Stimulated activated CD8-positive, alpha-beta memory T cell treated with anti-CD3 and anti-CD28 coated beads, Interleukin-4, amount 100 ng/mL, for 4 hours (primary cell): ENCODE measurements at places on chromosomes 11 and 22.

DNA sequence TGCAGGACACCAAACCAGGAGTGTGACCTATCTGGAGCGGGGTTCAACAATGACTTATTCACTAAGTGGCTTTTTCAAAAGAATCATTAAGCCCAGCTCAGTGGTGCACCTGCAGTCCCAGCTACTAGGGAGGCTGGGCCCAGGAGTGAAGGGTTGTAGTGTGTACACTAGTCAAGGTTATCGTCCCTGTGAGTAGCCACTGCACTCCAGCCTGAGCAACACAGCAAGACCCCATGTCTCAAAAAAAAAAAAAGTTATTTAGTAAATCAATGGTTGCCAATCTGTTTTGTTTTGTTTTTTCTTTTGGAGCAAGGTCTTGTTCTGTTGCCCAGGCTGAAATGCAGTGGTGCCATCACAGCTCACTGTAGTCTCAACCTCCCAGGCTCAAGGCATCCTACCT lies 7.9 kb downstream of the RHOG start:
- DNase-seq: no peak

DNA sequence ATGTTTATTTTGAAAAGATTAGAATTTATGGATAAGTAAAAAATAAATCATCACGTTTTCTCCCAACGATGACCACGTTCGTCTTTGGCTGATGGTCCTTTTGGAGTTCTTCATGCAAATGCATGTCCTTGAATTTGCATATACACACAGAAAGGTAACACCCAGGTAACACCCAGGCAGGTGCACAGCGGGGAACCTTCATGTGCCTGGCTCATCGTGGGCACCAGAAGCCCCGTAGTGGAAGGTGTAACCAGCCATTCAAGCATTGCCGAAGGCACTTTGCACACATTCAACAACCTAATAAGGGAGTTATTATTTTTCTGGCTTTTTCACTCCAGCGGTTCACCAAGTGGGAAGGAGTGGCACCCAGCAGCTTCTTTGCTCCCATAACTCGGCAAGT lies 404.6 kb downstream of the TBC1D22A start:
- DNase-seq: no peak

GRCh38 chr22:46748908-46749675 lies 11.0 kb upstream of the CERK start:
- DNase-seq: no peak

DNA sequence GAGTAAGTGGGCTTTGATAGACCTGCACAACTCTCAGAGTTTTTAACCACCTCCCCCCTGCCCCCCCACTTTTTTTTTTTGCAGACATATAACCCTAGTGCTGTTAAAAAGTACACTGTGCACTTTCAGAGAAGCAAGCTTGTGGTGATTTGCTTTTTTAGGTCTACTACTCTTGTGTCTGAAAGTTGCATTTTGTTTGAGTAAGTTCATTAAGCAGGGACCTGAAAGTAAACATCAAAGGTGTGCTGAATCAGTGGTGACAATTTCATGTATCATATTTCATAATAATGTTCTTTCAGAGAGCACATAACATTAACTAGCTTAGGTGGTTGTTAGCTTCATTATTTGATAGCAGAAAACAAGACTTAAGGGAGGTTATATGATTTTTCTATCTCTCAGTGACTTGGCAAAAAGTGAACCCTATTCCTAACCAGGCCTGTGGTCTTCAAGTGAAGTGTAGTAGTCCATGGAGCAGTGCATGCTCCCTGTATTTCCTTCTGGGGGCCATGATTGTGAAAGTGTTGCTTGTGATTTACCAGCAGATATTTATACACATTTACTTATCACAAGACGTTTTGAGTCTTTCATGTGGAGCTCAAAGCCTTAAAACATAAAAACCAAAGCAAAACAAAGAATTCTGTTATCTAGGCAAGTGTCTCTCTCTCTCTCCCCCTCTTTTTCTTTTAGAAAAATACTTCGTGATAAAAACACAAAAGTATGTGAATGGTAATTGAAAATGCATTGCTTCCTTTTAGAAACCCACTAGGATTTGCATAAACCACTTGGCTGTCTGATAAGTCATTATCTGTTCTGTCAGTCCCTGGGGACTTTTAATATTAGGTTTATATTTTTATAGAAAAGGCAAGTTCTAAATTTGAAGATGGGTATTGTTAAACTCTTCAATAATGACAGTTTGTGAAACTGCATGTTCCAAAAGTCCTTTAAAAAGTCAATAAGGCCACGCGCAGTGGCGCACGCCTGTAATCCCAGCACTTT lies 7.5 kb upstream of the RAG2 start:
- no peak for DNase-seq

GRCh38 chr11:45937916-45938315 lies 15.5 kb downstream of the LARGE2 start:
- DNase-seq: no peak

DNA sequence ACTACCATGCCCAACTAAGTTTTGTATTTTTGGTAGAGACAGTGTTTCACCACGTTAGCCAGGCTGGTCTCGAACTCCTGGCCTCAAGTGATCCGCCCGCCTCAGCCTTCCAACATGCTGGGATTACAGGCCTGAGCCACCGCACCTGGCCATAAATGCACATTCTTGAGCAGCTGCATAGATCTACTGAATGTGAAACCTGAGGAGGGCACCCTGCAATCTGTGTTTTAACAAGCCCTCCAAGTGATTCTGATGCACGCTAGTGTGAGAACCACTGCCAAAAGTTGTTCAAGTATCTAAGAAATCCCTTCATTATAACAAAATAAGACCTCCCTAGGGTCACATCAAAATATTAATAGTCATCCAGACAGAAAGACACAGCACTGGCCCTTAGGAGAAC lies 89.3 kb downstream of the RDX start:
- DNase-seq: no peak

DNA sequence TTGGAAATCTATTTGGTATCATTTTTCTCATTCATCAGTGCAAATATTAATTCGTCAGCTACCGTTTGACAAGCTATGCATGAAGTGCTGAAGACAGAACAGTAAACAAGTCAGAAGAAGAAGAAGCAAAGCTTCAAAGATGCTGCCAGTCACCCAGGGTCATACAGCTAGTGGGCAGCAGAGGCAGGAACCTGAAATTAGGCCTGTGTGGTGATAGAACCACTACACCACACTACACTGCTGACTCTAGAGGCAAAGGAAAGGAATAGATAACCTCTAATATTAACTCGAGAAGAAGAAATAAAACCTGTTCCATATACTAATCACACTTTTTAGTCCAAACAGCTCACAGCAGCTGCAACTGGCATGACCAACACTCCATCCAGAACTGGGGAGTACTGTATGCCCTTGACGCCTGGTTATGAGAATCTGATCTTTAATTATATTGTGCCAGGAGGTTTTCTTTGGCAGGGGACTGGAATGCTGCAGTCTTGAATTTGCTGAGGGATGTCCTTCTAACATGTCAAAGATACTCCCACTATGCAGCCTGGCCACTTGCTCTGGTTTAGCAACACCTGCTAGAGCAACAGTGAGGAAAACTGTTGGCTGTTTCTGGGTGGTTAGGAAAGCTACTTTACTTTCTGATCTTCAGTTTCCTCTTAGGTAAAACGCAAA lies 73.0 kb downstream of the PAK1 start:
- no peak for DNase-seq
